ENCODE measurements at places on chromosomes 12 and 14.
A peak's percentile ranks its signal among the peaks of the same experiment; 100 is the strongest.

GRCh38 chr12:30268041-30268440 is 427.6 kb downstream of the IPO8 start:
- no peak for DNase-seq

GRCh38 chr12:132309596-132310086 is 19.7 kb downstream of the GALNT9 start:
- no peak for DNase-seq

GRCh38 chr12:45498645-45499044 is 230.9 kb upstream of the ARID2 start:
- DNase-seq: no peak

DNA sequence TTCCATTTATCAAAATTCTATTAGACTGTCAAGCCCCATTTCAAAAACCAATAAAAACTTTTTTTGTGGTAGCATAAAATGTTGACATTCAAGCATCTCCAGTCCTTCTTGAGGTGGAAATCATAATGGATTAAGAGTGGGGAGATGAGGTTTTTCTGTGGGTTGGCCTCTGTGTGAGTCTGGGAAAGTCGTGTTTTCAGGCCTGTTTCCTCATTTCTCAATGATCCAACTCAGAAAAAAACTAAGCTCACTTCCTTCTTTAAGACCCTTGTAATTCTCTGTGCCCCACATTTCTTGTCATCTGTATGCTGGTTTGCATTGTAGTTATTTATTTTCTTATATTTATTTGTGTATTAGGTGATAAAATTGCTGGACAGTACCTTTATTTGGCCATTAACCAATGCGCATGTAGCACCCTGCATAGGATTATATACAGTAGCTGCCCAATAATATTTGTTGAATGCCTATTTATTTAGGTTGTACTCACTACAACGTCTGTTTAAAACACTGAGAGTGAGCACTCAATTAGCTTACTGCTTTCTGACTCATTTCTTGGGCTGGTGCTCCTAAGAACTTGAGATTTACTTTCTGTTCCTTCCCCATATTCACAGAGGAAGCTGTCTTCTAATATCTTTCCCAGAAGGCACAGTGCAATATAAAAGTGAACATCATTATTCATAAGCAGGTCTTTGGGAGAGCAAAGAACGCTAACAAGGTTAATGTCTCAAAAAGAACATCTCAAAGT is 121.9 kb downstream of the DNAI7 start:
- no peak for DNase-seq

DNA sequence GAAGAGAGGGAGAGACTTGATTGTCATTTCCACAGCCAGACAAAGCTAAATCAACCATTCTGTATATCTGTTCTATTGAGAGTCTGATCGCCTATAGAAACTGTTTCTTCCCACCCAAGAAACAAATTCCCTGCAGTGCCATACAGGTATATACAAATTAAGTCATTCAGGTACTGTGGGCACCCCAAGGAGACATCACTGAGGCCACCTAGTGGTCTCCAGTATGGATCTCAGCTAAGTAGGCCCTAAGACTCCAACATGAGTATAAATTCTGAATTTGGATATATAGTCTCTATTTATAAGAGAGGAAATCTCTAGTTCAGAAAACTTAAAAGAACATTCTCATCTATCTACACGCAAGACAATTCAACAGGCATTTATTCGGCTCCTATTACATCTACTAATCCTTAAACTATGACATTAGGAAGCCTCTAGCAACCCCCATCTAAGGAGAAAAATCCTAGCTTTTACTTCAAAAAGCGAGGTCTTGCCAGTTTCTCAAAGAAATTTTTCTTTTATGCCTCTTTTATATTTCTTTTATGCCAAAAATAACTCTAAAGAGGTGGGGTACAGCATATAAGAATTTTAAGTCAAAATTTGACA is 62.6 kb downstream of the DCAF5 start:
- DNase-seq: no peak

DNA sequence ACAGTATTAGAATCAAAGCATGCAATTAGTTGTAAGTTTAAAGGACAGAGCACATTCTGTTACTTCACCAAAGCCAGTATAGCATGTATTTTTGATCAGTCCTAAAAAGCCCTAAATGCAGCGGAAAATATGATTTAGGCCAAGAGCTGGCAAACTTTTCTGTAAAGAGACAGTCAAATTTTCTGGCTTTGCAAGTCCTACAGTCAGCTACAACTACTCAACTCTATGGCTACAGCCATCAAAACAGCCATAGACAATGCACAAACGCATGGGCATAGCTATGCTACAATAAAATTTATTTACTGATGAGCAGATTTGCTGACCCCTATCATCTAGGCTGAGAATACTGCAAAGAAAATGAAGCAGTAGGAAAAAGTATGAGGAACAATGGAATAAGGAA is 52.9 kb downstream of the ATXN2 start:
- DNase-seq: no peak

DNA sequence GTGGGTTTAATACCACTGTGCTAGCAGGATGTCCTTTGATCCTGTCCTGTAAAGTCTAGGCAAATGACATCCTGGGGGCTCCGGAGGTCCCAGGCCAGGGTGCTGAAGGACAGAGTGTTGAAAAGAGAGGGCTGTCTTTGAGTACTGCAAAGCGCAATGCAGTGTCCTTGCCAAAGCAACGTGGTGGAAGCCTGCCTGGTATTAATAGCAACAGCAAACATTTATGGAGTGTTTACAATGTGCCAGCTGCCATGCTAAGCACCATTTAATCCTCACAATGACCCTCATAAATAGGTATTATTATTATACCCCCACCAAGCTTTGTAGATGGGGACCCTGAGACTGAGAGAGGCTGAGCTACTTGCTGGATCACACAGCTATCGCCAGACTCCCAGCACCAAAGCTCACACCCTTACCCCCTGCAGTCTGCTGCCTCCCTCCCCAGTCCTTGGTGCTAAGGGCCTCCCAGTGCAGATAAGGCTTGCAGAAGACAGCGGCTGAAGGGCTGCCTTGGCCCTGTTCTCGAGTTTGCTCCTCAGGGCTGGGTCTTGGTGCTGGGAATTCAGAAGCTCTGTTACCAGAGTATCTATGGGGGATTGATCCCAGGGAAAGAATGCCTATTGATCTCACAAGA is 427.7 kb downstream of the FUT8 start:
- DNase-seq: peak; percentile 69

DNA sequence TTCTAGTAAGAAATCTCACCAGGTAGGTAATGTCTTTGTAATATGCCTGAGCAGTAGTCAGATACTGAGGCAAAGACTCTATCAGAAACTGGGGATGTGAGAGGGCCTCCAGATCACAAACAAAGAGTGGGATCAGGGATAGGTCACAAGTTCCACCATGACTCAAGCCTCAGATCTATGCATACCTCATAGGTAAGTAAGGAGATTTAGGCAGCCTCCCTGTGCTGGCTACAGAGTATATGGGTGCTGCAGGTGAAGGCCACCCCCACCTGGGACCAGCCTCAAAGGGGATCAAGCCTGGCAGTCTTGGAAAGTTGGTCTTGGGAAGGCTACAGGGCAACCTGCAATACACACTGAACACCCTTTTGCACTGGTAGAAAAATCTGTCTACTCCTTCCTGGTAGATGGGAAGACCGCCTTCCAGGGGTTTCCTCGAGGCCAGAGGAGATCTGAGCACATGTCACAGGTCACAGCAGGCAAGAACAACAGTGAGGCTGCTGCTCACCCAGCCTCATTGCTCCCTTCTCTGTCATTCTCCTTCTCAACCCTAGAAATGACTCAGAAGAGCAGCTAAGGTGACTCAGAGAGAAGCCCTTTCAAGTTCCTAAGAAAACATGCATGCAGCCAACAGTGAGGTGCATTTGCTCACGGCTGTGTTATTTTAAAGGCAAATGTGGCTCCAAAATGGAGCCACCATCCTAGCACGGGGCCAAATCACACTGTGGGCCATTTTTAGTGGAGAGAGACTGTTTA is 143.4 kb upstream of the CDKN3 start:
- DNase-seq: no peak

DNA sequence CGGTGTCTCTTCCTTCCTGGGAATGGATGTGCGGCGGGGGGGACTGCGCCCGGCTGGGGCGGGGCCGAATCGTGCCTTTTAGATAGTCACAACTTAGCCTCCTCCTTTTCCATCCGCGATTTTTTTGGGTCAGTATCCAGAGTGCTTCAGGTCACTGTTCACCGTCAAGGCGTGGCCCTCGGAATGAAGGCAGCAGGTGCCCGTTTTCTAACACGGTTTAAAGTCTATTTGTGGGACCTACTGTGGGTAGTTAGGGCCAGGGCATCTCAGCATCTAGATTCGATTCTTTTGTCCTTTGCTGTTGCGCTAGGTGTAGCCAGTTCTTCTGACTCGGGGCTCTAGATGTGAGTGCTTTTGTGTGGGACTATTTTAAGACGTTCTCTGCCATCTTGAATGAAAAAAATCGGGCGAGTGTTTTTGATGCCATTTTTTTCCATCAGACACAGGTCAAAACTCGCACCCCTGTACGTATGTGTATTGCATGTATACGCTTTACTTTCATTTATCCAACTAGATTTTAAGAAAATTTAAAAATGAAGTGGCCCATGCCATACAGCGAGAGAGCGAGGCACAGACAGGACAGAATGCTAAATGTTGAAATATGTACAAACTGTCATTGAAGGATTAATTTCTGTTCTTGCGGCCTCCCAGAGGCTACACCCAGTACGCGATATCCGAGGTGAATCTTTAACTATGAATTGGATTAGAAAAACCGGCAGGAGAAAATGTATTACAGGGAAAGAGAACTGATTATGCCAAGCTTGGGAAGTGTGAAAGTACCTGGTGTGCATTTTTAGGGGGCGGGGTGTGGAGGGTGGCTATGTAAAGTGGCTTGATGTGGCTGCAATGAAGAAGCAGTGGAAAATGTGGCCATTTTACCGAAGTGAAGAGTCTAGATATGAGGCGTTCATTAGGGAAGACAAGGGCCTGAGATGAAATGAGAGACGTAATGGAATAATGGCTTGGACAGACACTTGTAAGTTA is 835 bp downstream of the VEZT start:
- peak; percentile 53 for DNase-seq

GRCh38 chr12:47811581-47812484 is 7.9 kb downstream of the HDAC7 start:
- DNase-seq: no peak

DNA sequence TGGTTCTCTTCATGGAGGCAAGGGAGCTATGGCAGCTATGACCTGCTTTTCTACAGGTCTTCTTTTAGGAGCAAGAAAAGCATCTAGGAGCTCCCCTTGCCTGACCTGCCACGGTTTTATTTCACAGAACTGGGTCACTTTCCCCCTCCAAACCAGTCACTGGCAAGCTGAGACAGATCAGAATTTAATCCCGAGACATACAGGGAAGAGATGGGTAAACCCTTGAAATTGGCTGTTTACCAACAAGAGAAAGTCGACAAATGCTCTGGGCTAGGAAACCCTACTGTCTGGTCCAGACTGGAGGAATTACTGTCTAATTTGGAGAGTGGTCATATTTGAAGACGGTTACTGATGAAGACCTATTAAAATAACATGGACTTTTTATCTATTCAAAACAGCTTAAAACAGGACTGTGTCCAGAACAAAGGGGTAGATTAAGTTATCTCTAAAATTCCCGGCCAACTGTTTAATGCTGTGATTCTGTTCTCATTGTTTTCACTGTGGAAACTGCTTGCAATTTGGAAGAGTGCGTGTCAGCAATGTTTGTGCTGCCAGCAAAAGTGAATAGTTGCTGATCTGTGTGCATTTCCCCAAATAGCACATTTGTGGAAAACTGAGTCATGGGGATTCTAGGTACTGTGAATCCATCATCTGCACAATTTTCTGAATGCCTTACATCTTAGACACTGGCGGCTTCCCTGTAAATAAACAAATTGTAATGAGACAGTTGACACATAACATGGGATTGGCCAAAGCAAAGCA is 73.4 kb upstream of the EEA1 start:
- DNase-seq: no peak

- no peak for DNase-seq
Measured at GRCh38 chr14:96929950-96930349, 132.8 kb downstream of the VRK1 start.

- DNase-seq: no peak
Measured at GRCh38 chr12:1994429-1995143, 9.7 kb downstream of the DCP1B start.

DNA sequence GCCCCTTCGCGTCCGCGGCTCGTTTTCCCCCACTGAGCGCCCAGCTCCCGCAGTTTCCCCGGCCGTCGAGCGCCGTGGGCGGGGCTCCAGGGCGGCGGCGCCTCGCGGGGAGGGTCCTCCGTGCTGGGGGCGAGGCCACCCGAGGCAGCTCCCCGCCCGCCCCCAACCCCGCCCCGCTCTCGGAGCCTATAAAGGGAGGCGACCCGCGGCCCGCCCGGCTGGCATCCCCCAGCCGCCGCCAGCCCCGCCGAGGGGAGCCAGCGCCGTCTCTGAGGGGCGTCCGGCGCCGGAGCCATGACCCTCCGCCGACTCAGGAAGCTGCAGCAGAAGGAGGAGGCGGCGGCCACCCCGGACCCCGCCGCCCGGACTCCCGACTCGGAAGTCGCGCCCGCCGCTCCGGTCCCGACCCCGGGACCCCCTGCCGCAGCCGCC is at the start of gene TAMALIN:
Gene TAMALIN, plus strand, starts transcription at position 221 of the 432 bp plus-strand sequence. Its CDS starts 74 bp downstream, at position 295.
- peak; percentile 43 for DNase-seq

- DNase-seq: no peak
Measured at GRCh38 chr12:108604208-108604941, 6.5 kb upstream of the TMEM119 start.

GRCh38 chr14:76640923-76641395 is 120.3 kb upstream of the VASH1 start:
- DNase-seq: no peak

DNA sequence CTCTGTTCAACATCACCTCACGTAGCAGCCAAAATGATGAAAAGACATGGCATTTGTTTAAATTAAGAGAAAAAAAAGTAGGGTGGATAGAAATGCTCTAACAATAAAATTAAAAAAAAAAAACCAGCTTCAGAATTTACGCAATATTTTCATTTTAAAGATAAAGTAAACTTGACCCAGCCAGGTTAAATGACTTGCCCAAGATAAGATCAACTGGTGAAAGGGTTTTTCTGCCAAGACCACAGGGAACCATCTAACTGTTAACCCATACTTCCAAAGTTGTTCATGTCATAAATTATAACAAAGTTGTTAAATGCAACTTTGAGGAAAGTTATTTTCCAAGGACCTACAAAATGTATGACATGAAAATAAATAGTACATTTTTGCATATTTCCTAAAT is 129.6 kb upstream of the SOX5 start:
- DNase-seq: no peak

GRCh38 chr12:122730215-122731014 is at the start of gene HCAR1:
Gene HCAR1 (minus strand): TSS chr12:122730844. CDS start chr12:122730339, 505 bp downstream.
- no peak for DNase-seq

- DNase-seq: no peak
Measured at GRCh38 chr12:27355486-27355885, 22.9 kb downstream of the BMAL2 start.

- DNase-seq: no peak
Measured at GRCh38 chr12:117845271-117845904, 123.4 kb downstream of the KSR2 start.

- DNase-seq: no peak
Measured at GRCh38 chr14:89015016-89015415, 190.6 kb downstream of the TTC8 start.

- DNase-seq: no peak
Measured at GRCh38 chr14:66231820-66232219, 254.4 kb upstream of the CCDC196 start.
